ENCODE measurements at places on chromosomes 5 and 9.

- no peak for DNase-seq
These were observed 3.2 kb upstream of the TICAM2 start for GRCh38 chr5:115605436-115605835.

GRCh38 chr9:35746583-35746982 lies 2.4 kb downstream of the GBA2 start:
- DNase-seq, result no peak

GRCh38 chr9:91427873-91428272 lies 4.2 kb upstream of the NFIL3 start:
- no peak for DNase-seq

- peak; percentile 85 for DNase-seq
These were observed 174.9 kb downstream of the ROR2 start for GRCh38 chr9:91775011-91775707.

GRCh38 chr5:173196133-173196952 lies 38.7 kb downstream of the NKX2-5 start:
- DNase-seq, result no peak

GRCh38 chr9:92807757-92808725 lies 43.4 kb upstream of the BICD2 start:
- DNase-seq, result peak; percentile 18

DNA sequence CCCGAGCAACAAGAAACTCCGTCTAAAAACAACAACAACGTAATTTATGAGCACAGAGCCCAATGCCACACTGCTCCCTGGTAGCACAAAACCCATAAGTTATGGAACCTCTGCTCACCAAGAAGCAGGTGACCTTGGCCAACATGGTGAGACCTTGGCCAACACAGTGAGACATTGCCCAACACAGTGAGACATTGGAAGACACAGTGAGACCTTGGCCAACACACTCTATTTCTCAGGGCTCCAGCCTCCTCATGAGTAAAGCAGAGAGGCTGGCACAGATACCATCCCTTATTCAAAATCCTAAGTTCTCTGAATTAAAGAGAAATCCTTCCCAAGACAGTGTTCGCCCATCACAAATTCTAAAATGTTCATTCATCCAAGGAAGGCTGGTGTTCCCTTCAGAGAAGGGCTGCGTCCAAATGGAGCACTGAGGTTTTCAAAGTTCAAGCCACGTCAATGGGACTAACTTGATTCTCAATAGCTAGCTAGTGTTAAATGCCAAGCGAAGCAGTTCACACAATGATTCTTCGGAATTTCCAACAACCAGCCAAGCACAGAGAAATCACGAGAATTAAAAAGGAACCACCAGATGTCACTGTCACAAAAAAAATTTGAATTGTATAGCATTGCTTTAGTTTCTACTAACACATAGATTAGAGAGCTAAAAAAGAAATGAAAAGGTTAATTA lies 29.5 kb downstream of the TTC39B start:
- DNase-seq, result no peak
